ENCODE measurements at places on chromosomes 5 and 9.

DNA sequence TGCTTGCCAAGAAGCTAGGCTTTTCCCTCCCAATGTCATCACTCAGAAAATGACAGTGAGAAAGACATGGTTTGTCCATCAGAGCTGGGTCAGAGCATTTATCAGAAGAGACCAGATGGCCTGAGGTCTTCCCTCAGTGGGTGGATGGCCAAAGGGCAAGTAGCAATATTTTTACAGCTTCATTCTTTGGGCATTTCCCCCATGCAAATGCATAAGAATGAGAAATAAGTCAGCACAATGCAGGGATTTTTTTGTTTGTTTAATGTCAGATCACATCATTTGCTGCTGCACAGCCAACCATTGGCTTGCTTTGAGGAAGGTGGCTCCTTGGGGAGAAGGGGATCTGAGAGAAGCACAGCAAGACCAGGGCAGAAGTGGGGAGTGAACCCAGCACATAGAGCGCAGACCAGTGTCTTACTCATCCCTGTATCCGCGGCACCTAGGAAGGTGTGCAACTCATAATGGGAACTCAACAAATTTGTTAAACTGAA lies 209.6 kb downstream of the SEMA6A start:
- no peak for DNase-seq

DNA sequence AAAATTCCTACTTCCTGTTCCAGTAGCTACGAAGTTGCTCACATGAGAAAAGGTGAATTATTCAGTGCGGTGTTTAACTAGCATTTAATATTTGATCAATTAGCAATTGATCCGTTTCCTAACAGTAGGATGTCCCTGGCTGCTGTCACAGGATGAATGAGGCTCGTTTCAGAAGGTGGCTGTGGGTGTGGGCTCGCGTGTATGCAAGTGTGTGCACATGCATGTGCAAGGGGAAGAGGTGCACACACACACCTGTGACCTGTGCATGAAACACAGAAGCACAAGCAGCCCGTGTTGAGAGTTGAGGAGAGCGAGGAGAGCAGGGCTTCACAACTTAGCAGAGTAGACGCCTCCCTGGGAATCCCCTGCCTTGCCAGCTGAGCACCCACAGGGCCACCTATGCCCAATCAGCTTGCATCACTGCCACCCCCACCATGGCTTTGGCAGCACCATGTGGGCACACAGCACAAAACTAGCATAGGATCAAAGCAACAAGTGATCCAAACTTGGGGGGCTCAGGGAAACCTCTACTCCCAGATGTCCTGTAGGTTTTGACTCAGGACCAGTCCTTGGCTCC lies 107.2 kb downstream of the C5orf15 start:
- no peak for DNase-seq

DNA sequence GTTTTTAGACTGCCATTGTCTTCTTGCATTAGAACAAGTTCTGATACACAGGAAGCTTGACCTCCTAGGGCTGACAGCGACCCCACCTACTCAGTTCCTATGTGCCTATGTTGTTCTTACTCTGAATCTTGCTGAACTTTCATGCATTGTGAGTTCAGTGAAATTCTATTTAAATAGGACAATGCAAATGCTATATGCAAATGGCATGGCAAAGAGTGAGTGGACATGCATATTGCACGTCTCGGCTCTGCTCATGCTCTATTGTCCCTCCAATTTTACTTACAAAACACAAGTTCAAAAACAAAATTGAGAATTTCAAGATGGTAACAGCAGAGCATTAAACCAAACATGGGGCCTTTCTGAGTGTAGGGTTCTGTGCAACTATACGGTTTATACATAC lies 5.3 kb upstream of the DCP2 start:
- DNase-seq, result no peak

- DNase-seq, result no peak
Measured at GRCh38 chr5:111735583-111736270, 21.3 kb downstream of the NREP start.

DNA sequence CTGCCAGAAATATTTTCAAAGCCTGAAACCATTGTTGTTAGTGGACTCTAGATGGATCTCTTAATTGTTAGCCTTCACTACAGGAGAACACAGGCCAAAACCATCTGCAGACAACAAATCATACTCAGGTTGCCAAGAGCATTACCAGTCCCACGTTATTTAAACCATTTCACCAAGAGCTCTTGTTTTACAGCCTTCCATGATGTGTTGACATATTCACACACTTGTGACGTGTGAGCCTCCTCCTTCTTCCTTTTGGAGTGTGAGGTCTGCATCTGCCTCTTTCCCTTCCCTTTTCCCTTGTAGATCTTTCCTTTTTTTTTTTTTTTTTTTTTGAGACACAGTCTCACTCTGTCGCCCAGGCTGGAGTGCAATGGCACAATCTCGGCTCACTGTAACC lies 279.0 kb downstream of the AUH start:
- DNase-seq, result no peak

- DNase-seq, result no peak
Measured at GRCh38 chr5:147643142-147643541, 133.3 kb upstream of the DPYSL3 start.

- no peak for DNase-seq
Measured at GRCh38 chr9:97979788-97980478, 3.2 kb upstream of the ANP32B start.

- no peak for DNase-seq
Measured at GRCh38 chr5:134001938-134002731, 2.6 kb downstream of the VDAC1 start.

All from activated T-helper 1 cell treated with anti-CD3 and anti-CD28 coated beads, Interleukin-2, amount 50 U/mL, for 16 hours (primary cell).